Epithelial cell of umbilical artery (primary cell): ENCODE measurements at places on chromosomes 2 and 18. TPM values are rescaled to one million over a fixed set of nuclear protein-coding genes. Genes with fewer than 3 reads are reported as not detected.

The IL18R1 gene
- 1.3 and 3.0 TPM in 2 replicates for total RNA-seq

The PSMA8 gene
- not detected in 2 replicates for total RNA-seq

The NETO1 gene
- total RNA-seq = not detected in 2 replicates

The REG3A gene
- not detected in 2 replicates for total RNA-seq

The POTEJ gene
- not detected in 2 replicates for total RNA-seq

The RAB6C gene
- total RNA-seq = not detected in 2 replicates

The UGT1A5 gene
- total RNA-seq = not detected in 2 replicates

The DNAJC5G gene
- not detected in 2 replicates for total RNA-seq

The VWA3B gene
- total RNA-seq = not detected in 2 replicates
